NCI-H1417 (cell line): ENCODE measurements at places on chromosomes 16 and 17.

DNA sequence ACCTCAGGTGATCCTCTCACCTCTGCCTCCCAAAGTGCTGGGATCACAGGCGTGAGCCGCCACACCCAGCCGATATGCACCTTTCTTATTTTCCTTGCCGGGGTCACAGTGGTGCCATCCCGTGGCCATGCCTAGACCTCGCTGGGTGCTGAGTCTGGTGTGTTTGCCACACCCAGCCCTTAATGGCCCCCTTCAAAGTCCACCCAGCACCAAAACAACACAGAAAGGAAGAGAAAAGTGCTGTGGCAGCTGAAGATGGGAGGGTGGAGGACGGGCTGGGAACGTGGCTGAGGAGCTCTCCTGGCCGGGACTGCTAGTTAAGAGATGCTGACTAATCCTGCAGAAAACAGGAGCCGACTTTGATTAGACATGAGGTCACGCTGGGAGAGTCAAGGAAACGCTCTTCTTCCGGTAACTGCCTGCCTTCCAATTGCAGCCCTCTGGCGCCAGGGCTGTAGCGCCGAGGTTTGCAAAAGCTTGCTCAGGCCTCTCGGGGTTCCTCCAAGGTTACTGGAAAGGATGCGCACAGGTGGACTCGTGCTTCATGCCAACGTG is 10.9 kb downstream of the SLC43A2 start:
- DNase-seq = no peak

GRCh38 chr17:17021194-17021863 is 20.9 kb upstream of the MPRIP start:
- no peak for DNase-seq

DNA sequence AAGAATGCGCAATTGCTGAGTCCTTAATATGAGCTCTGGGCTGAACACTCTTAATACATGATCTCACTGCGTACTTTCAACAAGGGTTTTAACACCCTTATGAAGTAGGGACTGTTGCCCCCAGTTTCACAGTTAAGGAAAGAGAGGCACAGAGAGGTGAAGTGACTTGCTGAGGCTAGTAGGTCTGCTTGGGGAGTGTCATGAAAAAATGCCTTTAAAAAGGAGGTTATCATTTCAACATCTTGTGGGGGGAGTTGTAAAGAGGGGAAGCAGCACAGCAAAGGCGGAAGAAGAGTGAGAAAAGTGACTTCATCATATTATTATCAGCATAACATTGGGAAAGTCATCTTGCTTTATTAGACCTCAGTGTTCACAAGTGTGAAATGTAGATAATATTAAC is 2.1 kb downstream of the CCL4L2 start:
- DNase-seq = no peak

GRCh38 chr17:15341385-15341849 is at the start of gene TEKT3:
Gene TEKT3, minus strand, starts transcription at chr17:15341597. Its CDS starts 10,012 bp downstream, at chr17:15331585.
- peak; percentile 81 for DNase-seq

DNA sequence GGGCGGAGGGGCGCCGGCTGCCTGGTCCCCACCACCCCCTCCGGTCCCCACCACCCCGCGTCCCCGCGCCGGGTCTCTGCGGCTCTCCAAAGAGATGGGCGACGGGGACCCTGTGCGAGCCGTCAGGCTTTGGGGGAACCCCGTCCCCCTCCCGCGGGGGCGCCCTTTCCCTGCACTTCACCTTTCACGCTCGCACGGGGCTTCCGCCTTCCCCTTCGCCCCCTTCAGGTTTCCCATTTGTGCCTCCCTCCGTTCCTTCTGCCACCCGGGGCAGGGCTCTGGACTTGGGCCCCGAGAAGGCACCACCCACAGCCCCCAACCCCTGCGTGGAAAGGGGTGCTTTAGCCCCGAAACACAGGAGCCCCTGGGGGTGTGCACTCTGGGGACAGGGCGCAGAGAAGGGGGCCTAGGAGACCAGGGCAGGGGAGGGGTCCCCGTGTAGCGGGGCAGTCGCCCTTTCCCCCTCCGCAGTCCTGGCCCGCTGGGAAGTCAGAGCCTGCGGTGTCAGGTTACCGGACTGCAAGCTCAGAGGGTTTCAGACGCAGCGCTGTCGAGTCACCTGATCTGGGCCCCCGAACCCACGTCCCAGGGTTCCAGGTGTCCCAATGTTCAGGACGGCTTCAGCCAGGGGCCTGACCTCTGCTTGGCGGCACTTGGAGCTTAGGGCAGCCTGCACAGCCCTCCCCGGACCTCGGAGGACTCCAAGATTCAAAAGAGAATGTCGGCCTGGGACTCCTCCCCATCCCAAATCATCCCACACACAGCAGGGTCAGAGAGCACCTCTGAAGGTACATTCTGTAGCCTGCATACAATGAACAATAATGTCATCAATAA is 6.7 kb upstream of the CCDC92B start:
- DNase-seq = peak; percentile 14

GRCh38 chr16:995087-995486 is 13.5 kb downstream of the SOX8 start:
- DNase-seq = no peak

- DNase-seq = no peak
Observed at GRCh38 chr17:82956726-82957468, 117.1 kb upstream of the ZNF750 start.

DNA sequence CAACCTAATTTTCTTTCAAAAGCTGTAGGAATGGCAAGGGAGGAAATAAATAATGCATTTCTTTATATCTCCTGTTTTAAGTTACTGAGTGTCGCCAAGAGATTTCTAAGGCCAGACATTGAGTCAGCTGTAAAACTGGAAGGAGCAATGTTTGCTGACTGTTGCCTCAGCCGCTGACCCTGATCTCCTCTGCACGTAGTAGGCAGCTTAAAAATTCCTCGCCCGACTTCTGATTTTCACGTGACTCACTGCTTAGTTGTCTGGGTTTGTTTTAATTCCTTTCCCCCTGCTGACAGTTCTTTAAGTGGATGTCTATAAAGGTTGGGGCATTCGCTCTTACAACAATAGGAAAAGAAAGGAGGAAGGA is 100.6 kb downstream of the WWOX start:
- DNase-seq = no peak

GRCh38 chr16:10806698-10807097 is 11.9 kb downstream of the TVP23A start:
- no peak for DNase-seq

DNA sequence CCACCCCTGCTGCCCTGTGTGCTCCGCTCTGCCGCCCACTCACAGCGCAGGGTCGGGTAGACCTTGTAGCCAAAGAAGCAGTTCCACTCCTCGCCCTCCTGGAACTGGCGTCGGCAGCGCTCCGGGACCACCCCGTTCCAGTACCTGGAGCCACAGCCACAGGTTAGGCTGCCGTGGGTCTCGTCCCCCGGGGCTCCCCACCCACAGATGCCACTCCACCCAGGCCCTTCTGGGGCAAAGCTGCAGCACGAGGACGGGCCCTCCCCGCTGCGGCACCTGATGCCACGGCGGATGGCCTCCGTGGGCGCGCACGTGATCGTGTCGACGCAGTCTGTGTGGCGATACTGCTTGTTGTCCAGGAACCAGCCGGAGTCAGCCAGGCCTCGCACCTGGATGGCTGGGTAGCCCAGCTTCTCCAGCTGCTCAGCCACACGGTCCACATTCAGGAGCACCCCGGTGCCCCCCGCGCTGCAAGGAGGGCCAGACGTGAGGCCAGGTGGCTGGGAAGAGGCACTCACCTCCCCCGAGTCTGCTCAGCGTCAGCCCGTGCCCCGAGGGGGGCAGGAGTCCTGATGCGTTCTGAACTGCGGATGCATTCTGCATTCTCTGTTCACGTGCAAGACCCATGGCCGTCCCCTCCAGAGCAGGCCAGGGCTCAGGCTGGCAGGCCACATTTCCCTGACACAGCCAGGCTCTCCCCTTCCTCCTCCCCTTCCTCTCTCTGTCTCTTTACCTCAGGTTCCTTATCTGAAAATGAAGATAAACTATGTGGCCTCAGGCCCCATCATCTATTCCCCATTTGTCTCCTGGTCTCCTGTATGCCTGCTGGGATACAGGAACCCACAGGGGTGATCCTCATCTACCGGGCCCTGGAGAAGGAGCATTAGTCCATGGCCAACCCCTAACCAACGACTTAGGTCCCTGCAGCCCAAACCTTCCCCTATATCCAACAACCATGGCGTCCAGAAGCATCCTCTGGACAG is 4.1 kb downstream of the NOTUM start:
- no peak for DNase-seq

DNA sequence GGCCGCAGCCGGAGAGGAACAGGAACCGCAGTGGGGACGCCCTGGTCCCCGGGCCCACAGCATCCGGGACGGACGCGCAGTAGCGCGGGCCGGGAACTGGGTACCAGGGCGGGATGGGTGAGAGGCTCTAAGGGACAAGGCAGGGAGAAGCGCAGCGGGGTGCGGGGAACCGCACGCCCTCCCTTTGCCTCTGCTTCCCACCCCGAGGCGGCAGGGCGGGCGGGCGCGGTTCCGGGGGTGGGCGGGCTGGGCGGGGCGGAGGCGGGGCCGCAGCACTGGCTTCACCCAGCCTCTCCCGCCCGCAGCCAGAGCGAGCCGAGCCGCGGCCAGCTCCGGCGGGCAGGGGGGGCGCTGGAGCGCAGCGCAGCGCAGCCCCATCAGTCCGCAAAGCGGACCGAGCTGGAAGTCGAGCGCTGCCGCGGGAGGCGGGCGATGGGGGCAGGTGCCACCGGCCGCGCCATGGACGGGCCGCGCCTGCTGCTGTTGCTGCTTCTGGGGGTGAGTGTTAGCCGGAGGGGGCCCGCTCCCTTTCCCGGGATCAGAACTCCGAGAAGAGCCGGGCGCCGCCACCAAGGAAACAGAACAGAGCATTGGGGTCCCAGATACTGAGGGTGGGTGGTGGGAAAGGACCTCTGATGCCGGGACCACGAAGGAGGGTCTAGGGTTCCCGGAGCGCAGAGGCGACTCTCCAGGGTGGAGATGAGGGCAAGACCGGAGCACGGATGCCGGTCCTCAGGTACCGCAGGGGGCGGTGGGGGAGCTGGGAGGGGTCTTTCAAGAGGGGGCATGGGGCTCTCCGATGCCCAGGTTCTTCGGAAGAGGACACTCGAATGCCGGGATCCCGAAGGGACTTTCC is at the start of gene NGFR:
NGFR (plus strand) TSS at position 308 of the 856 bp plus-strand sequence; CDS start at position 433, 125 bp downstream.
- DNase-seq = peak; percentile 70

DNA sequence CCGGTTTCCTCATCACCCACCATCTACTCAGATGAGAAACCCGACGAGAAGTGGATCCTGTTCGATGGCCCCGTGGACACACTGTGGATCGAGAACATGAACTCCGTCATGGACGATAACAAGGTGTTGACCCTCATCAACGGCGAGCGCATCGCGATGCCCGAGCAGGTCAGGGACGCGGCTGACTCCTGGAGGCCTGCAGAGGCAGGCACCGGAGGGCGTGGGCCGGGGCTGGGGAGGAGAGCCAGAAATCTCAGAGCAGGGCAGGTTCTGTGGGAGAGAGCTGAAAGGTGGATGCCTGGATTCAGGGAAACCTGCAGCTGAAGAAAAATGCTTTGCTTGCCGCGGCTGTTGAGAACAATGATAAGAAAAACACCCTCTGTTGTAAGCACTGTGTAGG is 47.2 kb upstream of the KDM6B start:
- DNase-seq = no peak

DNA sequence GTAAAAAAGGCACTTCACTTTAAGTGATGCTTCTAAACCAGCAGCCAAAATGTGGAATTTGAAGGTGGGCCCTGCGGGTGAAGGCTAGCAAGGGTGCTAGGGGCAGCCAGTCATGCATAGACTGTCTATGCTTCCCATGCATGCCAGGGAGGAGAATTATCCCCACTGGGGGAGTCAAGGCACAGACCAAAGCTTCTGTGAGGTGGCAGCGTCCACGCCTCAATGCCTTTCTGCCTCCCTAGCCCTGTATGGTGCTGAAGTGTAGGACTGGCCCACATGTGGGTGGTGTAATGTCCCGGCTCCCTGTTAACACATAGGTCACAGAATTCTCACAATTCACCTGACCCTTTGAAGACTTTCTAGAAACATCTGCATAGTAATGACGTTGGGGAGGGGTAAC is 1.9 kb downstream of the HS3ST2 start:
- no peak for DNase-seq

- no peak for DNase-seq
Observed at GRCh38 chr17:44204441-44204882, 4.8 kb upstream of the ATXN7L3 start.

- no peak for DNase-seq
Observed at GRCh38 chr17:59371416-59372100, 40.1 kb downstream of the YPEL2 start.

DNA sequence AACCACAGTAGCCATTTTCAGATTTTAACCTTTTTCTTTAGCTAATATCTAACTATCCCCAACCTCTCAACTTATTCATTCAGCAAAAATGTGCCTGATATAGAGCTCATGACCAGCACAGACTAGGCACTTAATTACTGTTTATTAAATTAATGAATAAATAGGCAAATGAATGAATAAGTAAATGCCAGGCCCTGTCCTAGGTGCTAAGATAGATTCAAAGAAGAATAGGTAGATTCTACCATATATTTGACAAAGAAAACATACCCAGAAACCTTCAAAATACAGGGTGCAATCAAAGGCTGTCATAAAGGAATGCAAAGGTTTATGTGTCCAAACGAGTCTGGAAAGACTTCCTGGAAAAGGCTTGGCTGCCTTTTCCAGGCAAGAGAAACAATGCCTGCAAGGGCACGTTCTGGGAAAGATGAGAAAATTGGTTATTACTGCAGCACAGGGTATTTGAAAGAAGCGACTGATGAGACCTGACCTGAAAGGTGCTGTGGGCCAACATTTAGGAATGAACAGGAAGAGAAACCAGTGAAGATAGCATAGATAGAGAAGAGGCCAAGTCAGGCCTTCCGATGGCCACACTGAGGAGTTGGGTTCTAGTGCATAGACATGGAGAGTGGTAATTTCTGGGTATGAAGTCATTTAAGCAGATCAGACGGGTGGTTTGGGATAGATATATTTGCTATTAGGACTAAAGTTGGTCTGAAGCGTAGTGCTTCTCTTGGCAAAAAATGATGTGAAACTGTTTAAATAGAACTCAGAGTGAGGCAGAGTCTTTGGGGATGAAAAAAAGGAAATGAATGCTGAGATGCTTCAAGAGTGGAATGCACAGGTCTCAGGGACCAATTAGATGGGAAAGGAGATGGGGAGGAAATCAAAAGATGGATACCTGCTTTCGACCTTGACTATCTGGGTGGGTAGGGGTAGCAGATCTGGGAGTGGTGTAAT is 11.4 kb upstream of the CCL2 start:
- DNase-seq = no peak

GRCh38 chr17:82092995-82093751 is 4.9 kb downstream of the FASN start:
- no peak for DNase-seq

- no peak for DNase-seq
Observed at GRCh38 chr16:12009462-12009861, 32.9 kb downstream of the SNX29 start.

GRCh38 chr17:40909351-40909750 is 24.3 kb upstream of the KRT20 start:
- DNase-seq = peak; percentile 77

DNA sequence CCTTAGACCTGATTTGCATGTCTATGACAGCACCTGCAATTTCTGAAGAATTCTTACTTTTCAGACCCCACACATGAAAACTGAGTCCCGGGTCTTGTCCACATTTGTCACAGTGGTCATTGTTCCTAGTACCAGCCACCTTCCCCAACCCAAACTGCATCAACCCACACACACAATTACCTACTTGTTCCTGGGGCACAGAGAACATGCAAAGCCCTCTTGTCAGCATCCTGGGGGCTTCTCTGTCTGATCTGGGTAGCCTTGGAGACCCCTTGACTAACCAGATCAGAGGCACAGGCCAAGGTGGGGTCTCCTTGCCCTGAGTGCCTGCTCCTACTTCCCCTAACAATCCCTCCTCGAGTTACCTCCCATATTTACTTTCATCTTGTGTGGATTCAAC is 36.7 kb upstream of the PIK3R6 start:
- no peak for DNase-seq

GRCh38 chr17:732067-732901 is at the start of gene TLCD3A:
Gene TLCD3A, plus strand, starts transcription at chr17:732596. Its CDS starts 52 bp downstream, at chr17:732648.
- DNase-seq = peak; percentile 45

- DNase-seq = no peak
Observed at GRCh38 chr17:16676676-16677268, 13.3 kb upstream of the CCDC144A start.
